ENCODE measurements at places on chromosomes 4 and X. TPM values are rescaled to one million over a fixed set of nuclear protein-coding genes. Genes with fewer than 3 reads are reported as not detected.

DNA sequence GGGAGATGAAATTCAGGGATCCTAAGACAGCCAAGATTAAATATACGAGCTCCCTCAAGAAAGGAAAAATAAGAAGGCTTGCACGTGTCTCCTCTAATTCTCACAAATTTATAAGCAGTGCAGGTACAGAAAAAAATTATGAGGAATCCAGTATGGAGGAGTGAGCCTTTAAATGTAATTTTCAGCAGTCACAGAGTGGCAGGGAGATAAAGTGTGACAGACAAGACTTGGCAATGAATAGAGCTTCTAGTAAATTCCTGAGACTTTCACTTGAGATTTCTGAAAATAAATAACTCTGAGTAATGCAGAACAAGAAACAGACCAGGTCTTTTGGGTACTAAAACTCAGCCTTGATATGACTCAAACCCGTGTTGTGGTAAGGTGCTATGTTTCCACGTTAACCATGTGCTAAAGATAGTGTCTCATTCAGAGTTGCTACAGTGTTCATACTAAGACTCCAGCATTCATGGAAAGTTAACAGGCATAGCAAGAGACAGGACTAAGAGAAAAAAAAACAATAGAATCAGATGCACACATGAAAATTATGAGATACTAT lies 119.8 kb downstream of the SPOCK3 start:
- no peaks in the 10 kb centered on the region for H3K36me3 ChIP-seq
- H3K4me1 ChIP-seq = no peaks in the 10 kb centered on the region
- no peak overlapping the region for H3K27ac ChIP-seq

Gene ARMCX4
- total RNA-seq = 2.7 TPM

DNA sequence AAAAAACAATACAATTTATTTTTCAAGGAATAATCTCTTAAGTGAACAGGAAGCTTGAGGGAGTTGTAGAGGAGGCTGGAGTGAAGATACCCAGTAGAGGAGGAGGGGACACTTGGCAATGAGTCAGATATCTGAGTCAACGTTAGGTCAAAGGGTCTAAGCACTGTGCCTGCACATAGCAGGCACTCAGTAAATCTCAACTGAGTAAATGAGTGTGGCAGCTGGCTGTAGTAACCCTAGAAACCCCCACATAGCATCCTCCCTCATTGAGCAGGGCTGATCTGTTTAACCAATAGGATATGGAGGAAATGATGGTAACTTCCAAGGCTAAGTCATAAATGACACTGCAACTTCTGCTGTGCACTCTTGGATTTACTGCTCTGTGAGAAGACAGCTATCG lies 186.0 kb upstream of the FAM241A start:
- DNase-seq = no peak
- H3K4me3 ChIP-seq = no peak overlapping the region
- H3K27me3 ChIP-seq = no peaks in the 10 kb centered on the region

DNA sequence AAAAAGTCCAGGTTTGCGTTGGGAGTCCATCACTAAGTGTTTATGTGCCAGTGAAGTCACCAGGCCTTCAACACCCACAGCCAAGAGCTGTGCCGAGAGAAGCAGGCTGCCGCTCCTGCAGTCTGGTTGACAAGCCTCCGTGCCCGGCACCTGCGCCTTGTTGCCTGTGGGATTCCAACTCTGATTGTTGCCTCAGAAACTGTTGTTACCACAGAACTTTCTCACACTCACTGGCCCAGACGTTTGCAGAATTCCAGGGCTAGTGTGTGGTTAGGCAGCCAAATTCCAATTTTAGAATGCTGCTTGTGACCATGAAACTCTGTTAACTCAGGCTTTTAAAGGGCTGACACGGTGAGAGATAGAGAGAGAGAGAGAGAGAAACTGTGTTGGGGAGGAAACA lies 119.5 kb upstream of the LIMCH1 start:
- no peak overlapping the region for H3K27ac ChIP-seq
- H3K36me3 ChIP-seq = no peaks in the 10 kb centered on the region
- H3K27me3 ChIP-seq = no peaks in the 10 kb centered on the region

GRCh38 chr4:109723110-109723509 lies 6.8 kb downstream of the PLA2G12A start:
- no peak overlapping the region for H3K4me3 ChIP-seq
- H3K27ac ChIP-seq = no peak overlapping the region
- no peaks in the 10 kb centered on the region for H3K27me3 ChIP-seq
- H3K36me3 ChIP-seq = peaks cover 8% of the 10 kb centered on the region

DNA sequence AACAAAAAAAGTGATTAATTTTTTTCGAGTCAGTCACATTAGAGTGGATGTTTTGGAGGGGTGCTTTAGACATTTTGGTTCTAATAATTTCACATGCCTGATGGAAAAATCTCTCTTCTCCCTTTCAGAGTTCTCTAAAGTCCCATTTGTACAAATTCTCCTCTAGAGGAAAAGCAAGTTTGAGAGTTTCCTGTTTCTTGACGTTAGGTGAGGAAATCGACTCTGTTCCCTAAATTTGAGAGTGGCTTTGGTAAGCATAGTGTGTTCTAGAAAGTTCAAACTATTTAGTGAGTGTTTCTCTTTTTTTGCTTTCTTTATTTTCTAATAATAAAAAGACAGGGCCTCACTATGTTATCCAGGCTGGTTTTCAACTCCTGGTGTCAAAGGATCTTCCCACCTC lies 1.6 kb upstream of the ATP6AP2 start:
- DNase-seq = no peak
- no peak overlapping the region for H3K4me3 ChIP-seq
- H3K4me1 ChIP-seq = peaks cover 25% of the 10 kb centered on the region
- no peak overlapping the region for H3K27ac ChIP-seq
- no peaks in the 10 kb centered on the region for H3K36me3 ChIP-seq

Gene XKRX
- 0.14 TPM for total RNA-seq

GRCh38 chr4:2245787-2246275 lies 3.9 kb upstream of the HAUS3 start:
- H3K4me1 ChIP-seq = peaks cover 15% of the 10 kb centered on the region
- no peak for DNase-seq
- H3K4me3 ChIP-seq = no peak overlapping the region
- H3K27ac ChIP-seq = no peak overlapping the region

Gene P2RY4
- total RNA-seq = 0.36 TPM

DNA sequence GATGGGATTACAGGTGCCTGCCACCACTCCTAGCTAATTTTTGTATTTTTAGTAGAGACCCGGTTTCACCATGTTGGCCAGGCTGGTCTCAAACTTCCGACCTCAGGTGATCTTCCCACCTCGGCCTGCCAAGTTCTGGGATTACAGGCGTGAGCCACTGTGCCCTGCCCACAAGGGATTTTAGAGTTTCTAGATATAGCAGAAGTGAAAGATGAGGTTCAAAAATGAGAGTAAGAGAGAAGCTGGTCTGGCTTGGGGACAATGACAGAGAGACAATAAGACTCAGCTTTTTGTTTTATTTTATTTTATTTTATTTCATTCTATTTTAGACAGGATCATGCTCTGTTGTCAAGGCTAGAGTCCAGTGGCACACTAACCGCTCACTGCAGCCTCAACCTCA lies 30.6 kb downstream of the TRIM61 start:
- H3K36me3 ChIP-seq = no peaks in the 10 kb centered on the region
- peaks cover 24% of the 10 kb centered on the region for H3K27me3 ChIP-seq
- H3K4me1 ChIP-seq = no peaks in the 10 kb centered on the region
- H3K4me3 ChIP-seq = no peak overlapping the region

- H3K27me3 ChIP-seq = no peaks in the 10 kb centered on the region
- no peak for DNase-seq
- H3K4me1 ChIP-seq = no peaks in the 10 kb centered on the region
- no peak overlapping the region for H3K4me3 ChIP-seq
- no peak overlapping the region for H3K27ac ChIP-seq
These were observed 173.6 kb downstream of the AFAP1 start for GRCh38 chr4:7766086-7766485.

GRCh38 chr4:76544725-76545124 lies 109.7 kb downstream of the SHROOM3 start:
- H3K27ac ChIP-seq = no peak overlapping the region
- no peak overlapping the region for H3K4me3 ChIP-seq
- DNase-seq = no peak
- no peaks in the 10 kb centered on the region for H3K36me3 ChIP-seq

Gene ZNF630
- total RNA-seq = 0.74 TPM

Gene SPIN2A
- 0.50 TPM for total RNA-seq

Gene CTAG2
- total RNA-seq = not detected

DNA sequence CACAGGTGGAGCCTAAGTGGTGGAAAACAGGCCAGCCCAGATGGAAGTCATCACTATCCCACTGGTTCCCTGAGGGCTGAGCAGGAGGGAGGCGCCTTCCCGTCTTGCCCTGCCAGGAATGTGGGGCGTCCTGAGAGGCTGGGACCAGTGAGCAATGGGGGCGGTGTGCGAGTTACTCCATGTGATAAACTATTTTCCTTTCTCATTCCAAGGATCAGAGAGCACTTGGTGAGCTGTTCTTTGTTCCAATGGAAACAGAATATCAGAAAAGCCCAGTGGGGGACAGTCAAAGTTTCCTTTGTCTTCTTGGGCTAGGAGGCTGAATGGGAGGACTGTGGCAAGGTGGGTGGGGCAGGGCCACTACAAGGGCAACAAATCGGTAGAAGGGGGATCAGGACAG lies 86.2 kb downstream of the NHSL2 start:
- no peak overlapping the region for H3K4me3 ChIP-seq
- DNase-seq = no peak
- no peak overlapping the region for H3K27ac ChIP-seq
- H3K36me3 ChIP-seq = no peaks in the 10 kb centered on the region
- H3K4me1 ChIP-seq = peaks cover 32% of the 10 kb centered on the region

Gene LUZP4
- not detected for total RNA-seq

DNA sequence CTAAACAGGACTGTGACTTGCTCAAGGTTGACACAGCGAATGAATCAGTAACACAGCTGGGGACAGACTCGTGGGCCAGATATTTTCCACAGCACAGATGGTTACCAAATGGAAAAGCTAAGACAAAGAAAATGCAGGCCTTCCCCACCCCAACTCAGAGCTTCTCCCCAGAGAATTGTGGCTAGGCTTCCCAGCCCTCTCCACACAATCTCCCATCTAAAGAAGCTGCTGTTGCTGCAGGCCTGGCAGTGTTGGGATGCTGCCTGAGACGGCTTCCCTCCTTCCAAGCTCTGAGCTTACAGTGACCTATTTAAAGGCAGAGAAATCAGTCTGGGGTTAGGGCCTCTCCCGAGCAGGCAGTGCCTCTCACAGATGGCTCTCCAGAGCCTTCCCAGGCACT lies 46.5 kb upstream of the PGRMC1 start:
- no peak for DNase-seq
- no peak overlapping the region for H3K4me3 ChIP-seq
- H3K27ac ChIP-seq = no peak overlapping the region
- H3K27me3 ChIP-seq = peaks cover 5% of the 10 kb centered on the region
- no peaks in the 10 kb centered on the region for H3K36me3 ChIP-seq

Gene COL25A1
- not detected for total RNA-seq

Gene DDX60
- 15.2 TPM for total RNA-seq

DNA sequence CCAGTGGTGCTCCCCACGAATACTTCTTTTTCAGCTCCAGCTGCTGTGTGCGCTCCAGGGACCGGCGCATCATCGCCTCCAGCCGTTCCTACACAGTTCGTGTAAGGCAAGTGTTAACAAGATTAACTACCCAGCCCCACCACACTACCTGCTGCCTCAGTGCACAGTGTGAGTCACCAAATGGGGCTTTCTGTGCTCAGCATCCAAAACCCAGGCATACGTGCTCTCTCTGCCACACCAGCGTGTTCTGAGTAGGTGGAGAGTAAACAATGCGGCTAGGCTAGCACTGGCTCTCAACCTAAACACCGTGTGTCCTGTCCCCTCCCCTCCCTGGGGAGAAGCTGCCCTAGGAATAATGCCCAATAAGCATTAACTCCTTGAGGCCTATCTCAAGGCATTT lies 60.0 kb downstream of the MAP7D2 start:
- peaks cover 3% of the 10 kb centered on the region for H3K4me1 ChIP-seq
- H3K27ac ChIP-seq = no peak overlapping the region
- no peak overlapping the region for H3K4me3 ChIP-seq
- peaks cover 8% of the 10 kb centered on the region for H3K27me3 ChIP-seq
- no peaks in the 10 kb centered on the region for H3K36me3 ChIP-seq

- H3K36me3 ChIP-seq = no peaks in the 10 kb centered on the region
- H3K4me3 ChIP-seq = no peak overlapping the region
- peaks cover 5% of the 10 kb centered on the region for H3K27me3 ChIP-seq
- H3K27ac ChIP-seq = no peak overlapping the region
- DNase-seq = no peak
These were observed 35.9 kb upstream of the PHOX2B start for GRCh38 chr4:41784191-41784979.

GRCh38 chrX:66021401-66021764 lies 18.5 kb downstream of the VSIG4 start:
- H3K27ac ChIP-seq = peak overlapping the region; percentile 69
- peaks cover 12% of the 10 kb centered on the region for H3K36me3 ChIP-seq
- peaks cover 52% of the 10 kb centered on the region for H3K4me1 ChIP-seq
- H3K4me3 ChIP-seq = no peak overlapping the region
- DNase-seq = no peak
- peaks cover 4% of the 10 kb centered on the region for H3K27me3 ChIP-seq

- H3K4me3 ChIP-seq = no peak overlapping the region
- DNase-seq = no peak
- no peaks in the 10 kb centered on the region for H3K4me1 ChIP-seq
These were observed 63.5 kb downstream of the EVC start for GRCh38 chr4:5774416-5775036.

GRCh38 chr4:53005808-53006207 lies 143.7 kb downstream of the RASL11B start:
- H3K4me3 ChIP-seq = no peak overlapping the region
- H3K4me1 ChIP-seq = peaks cover 15% of the 10 kb centered on the region
- H3K27me3 ChIP-seq = no peaks in the 10 kb centered on the region

Gene HS3ST1
- total RNA-seq = not detected

- no peaks in the 10 kb centered on the region for H3K27me3 ChIP-seq
- no peak for DNase-seq
- H3K4me3 ChIP-seq = no peak overlapping the region
- no peak overlapping the region for H3K27ac ChIP-seq
- H3K36me3 ChIP-seq = no peaks in the 10 kb centered on the region
These were observed 52.5 kb downstream of the F11 start for GRCh38 chr4:186318481-186318880.

DNA sequence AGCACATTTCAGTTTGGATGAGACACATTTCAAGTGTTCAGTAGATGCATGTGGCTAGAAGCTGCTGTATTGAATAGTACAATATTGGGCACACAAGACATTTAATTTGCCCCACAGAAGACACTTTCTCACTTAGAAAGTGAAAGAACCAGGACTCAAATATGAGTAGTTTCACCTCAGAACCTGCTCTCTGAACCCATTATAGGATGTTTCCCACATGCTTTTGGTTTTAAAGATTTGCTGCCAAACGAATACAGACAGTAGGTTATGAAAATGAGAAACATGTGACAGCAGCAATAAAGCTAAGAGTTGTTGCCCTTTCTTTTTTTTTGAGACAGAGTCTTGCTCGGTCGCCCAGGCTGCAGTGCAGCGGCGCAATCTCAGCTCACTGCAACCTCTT lies 32.3 kb downstream of the C4orf54 start:
- DNase-seq = no peak
- no peak overlapping the region for H3K4me3 ChIP-seq
- H3K4me1 ChIP-seq = no peaks in the 10 kb centered on the region
- H3K27me3 ChIP-seq = peaks cover 27% of the 10 kb centered on the region
- no peak overlapping the region for H3K27ac ChIP-seq

All from natural killer cell treated with Interleukin-12 subunit alpha and Interleukin-12 subunit beta and Interleukin-15 and Interleukin-18, amount 100 ng/mL, for 72 hours (primary cell).